ENCODE measurements at places on chromosomes 3 and 15.

- no peak for DNase-seq
These were observed 41.2 kb upstream of the ZNF385D start for GRCh38 chr3:21792176-21792575.

- DNase-seq = no peak
These were observed 36.4 kb downstream of the ST8SIA2 start for GRCh38 chr15:92430069-92430440.

- no peak for DNase-seq
These were observed 3.3 kb downstream of the BNIP2 start for GRCh38 chr15:59685737-59686297.

- DNase-seq = no peak
These were observed 237.7 kb upstream of the WNT5A start for GRCh38 chr3:55724821-55725220.

DNA sequence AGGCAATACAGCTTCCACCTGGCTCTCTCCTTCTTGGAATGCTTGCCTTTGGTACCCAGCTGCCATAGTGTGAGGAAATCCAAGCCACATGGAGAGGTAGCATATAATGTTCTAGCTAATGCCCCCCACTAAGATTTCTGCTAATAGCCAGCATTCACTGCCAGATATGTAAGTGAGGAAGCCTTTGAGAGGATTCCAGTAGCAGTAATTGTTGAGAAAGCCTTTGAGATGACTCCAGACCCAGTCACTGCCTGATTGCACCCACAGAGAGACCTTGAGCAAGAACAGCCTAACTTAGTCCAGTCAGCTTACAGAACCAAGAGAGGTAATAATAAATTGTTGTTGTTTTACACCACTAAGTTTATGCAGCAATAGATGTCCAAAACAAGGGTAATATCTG, 63.1 kb downstream of the STRIT1 start:
- DNase-seq = no peak

DNA sequence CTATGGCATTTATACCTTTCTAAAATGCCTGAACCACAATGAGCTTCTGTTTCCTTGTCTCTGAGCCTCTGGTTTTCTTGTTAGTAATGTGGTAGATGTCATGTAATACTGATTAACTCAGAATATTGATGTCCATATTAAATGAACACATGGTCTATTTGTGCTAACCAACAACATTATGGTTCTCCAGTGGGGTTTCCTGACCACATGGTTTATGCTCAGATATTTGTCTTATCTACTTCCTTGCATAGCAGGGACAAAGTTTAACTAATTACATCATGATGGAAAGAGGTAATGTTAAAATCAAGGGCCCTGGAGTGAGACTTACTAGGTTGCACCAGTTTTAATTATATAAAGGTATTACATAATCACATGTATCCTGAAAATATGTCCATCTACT, 62.6 kb upstream of the SCN10A start:
- DNase-seq = no peak

- DNase-seq = no peak
These were observed 392.8 kb downstream of the RSL24D1 start for GRCh38 chr15:54803987-54804386.

- DNase-seq = no peak
These were observed 54.8 kb downstream of the SMAD3 start for GRCh38 chr15:67120009-67120838.

DNA sequence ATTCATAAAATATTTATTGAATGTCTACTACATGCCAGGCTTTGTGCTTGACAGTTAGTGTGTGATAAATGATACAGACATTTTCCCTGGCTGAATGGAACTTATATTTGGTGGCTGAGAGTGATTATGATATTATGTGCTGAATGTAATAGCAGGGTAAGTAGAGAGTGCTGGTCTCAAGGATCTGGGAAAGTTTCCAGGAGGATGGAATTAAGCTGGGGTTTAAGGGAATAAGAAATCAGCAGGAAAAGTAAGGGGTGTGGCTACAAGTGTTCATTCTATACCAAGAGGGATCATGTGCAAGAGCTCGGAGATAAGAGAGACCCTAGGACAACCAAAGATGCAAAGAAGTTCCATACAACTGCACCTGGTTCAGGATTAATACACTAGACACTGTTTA, 500.1 kb upstream of the CFAP20DC start:
- DNase-seq = no peak

DNA sequence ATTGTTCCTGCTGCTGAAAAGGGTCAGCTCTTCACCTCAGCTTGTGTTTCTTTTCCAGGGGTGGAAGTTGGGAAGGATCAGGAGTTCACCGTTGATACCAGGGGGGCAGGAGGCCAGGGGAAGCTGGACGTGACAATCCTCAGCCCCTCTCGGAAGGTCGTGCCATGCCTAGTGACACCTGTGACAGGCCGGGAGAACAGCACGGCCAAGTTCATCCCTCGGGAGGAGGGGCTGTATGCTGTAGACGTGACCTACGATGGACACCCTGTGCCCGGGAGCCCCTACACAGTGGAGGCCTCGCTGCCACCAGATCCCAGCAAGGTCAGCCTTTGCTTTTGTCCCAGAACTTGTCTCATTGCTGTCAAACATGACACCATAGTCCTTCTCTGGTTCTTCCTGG, 89.6 kb downstream of the DNASE1L3 start:
- DNase-seq = no peak

DNA sequence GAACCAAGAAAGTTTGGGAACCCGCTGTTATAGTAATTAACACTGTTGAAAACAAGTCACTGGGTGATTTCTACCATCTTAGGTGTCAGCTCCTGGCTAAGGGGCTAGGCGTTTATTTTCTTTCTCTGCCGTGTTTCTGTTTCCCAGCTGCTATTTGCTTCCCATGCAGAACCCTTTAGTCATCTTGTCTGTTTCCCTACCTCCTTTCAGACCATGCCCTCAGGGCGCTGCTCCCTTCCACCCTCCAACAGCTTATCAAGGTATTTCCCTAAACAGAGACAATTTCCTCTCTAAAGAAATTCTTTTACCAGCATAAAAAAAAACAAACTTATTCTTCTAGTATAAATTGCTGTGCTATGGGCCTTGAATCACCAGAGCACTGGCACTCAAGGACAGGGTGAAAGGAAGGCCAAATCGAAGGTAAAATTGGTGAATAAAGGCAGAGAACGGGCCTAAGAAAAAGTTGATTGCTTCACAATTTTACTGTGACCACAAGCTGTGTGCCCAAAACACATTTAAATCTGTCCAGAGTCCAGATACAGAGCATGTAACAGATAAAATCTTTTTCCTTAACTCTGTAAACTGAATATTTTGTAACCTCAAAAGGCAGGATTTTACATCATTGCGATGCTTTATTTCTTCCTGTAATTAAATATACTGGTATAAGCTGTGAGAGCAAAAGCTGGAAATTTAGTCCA, 319.2 kb downstream of the ZNF621 start:
- DNase-seq = no peak

DNA sequence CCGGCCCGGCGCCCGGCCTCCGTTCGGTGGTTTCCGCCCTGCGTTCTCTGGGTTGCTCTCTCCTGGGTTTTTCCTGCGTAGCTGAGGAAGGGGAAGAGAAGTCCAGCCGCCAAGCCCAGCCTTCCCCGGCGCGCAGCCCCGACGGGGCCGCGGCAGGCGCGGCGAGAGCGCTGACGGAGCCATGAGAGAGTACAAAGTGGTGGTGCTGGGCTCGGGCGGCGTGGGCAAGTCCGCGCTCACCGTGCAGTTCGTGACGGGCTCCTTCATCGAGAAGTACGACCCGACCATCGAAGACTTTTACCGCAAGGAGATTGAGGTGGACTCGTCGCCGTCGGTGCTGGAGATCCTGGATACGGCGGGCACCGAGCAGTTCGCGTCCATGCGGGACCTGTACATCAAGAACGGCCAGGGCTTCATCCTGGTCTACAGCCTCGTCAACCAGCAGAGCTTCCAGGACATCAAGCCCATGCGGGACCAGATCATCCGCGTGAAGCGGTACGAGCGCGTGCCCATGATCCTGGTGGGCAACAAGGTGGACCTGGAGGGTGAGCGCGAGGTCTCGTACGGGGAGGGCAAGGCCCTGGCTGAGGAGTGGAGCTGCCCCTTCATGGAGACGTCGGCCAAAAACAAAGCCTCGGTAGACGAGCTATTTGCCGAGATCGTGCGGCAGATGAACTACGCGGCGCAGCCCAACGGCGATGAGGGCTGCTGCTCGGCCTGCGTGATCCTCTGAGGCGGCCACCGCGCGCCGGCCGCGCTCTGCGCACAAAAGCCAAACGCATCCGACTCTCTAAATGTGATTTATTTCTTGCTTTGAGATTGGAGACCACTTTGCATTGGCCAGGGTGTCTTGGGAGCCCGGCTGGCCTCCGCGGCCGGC, 727 bp downstream of the RAP2B start:
- DNase-seq = peak; percentile 9

DNA sequence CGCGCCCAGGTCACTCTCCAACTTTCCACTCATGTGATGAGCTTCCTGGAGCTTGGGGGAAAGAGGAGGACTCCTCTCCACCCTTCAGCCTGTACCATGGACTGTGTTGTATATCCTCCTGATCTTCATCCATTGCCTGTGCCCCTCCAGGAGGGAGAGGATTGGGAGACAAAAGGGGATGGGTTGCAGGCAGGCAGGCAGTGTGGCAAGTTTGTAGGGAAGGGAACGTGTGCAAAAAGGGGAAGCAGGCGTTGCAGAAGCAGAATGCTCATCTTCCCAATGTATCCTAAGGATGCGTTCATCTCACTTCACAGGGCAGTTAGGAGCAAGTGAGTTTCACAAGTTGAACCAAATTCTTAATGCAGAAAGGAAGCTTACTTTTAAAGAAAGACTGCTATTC, 28.1 kb upstream of the GHSR start:
- DNase-seq = no peak

GRCh38 chr3:171267104-171267503, 193.1 kb downstream of the TNIK start:
- DNase-seq = no peak

DNA sequence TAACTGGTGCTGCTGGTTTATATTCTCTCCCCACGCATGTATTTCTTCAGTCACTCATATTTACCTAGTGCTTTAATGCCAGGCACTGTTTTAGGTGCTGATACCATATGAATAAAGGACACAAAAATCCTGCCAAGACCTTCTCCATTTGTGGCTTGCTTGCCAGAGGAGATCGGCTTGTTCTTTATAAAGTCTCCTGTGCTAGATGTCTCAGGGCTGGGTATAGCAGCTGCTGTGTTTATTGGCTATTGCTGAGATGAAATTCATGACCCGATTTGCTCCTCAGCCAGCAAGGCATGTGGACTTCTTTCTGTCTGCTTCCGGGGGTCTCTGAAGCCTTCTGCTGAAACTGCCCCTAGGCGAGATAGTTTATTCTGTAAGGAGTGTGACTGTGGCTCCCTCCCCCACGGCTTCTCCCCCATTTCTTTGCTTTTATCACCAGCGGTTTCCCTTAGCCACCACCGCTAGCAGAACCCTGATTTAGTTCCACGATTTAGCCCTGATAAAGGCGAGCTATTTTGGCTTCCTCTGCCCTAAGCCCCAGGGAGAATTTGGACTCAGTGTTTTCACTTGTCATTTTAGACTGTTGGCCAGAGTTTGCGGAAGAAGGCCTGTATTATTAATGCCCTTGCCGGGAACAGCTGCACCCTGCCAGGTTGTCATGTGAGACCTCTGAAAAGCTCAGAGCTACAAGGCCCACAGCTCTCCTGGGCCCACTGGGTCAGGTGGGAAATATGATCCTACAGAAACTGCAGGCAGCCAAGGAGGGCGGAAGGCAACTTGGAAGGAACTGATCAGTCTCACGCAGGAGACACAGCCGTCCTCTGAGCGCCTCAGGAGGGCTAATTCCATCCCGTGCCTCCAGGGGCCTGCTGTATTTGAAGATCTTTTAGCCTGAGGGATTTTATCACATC, 46.8 kb downstream of the ST6GAL1 start:
- DNase-seq = no peak

GRCh38 chr3:87810452-87811016, 248.3 kb downstream of the CGGBP1 start:
- DNase-seq = no peak
